Spleen (tissue), 13 donors: ENCODE measurements at places on chromosomes 2 and 18.

DNA sequence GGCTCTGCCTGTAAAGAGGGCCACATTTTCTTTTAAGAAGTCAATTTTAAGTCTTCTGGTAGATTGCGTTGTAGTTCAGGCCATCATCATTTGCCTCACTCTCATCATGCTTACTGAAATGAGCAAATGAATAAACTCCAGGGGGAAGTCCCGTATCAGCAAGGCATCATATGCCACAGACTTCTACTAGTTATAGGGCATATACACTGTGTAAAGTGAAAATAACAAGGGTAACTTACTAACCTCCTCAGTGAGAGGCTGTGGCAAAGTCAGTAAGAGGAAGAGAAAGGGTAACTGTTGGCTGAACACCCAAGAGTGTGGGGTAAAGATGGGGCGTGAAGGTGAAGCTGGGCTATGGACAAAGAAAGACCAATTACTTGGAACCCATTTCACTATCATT is 456.2 kb downstream of the SPAG16 start:
- DNase-seq = no peak

DNA sequence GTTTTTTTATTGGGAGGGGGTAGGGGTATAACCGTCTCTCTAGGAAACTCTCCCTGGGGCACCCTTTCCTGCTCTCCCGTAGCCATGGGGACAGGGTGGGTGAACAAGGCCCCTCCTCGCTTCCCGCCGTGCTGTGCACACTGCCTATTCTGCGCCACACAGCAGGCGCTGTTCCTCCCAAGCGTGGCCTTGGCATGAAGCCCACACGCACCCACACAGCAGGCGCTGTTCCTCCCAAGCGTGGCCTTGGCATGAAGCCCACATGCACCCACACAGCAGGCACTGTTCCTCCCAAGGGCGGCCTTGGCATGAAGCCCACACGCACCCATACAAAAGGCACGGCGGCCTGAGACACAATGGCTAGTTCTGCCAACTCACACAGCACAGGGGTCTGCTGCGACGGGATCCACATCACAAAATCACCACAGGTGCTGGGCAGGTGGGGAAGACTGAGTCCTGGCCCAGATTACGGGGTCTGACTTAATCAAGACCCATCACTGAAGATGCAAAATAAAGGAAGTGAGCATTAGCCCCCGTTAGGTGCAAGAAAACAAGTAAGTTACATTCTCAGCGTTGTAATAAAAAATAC is 46.6 kb upstream of the TPO start:
- DNase-seq = peak; percentile 84

DNA sequence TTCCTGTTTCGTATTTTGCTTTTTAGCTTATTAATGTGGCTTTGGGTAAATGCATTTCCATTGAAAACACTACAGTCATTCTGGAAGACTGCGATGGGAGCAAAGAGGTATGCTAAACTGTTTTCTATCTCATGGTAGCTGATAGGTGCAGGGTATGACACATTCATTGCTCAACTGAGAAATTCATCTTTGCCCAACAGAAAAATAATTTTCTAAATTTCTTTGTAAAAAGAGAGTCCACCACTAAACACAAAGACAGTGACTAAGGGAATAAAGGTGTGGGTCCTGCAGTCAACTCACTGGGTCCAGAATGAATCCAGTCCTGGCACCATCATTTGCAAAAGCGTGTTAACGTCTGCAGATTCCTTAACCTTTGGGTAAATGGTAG is 19.9 kb downstream of the ERMN start:
- DNase-seq = no peak

GRCh38 chr2:151849413-151850010 is 21.3 kb upstream of the ARL5A start:
- DNase-seq = no peak
